ENCODE measurements at places on chromosomes 13 and 19.
A peak's percentile ranks its signal among the peaks of the same experiment; 100 is the strongest.

DNA sequence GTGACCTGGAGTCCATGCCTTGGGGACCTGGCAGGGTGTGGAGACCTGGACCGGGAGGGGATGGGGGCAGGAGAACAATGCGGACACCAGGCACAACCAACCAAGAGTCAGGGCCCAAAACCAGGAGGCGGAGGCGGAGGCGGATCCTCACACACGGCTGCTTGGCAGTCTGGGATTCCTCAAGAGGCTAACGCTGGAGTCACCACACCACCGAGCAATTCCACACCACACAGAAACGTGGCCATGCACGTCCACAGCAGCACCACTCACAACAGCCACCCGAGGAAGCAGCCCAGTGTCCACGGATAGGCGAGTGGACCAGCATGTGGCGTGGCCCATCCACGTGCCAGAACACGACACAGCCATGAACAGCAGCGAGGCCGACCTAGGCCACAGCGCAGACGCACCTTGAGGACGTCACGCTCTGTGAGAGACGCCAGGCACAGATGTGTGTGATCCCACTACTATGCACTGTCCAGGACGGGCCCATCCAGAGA lies 17.7 kb downstream of the SBNO2 start:
- DNase-seq = no peak

DNA sequence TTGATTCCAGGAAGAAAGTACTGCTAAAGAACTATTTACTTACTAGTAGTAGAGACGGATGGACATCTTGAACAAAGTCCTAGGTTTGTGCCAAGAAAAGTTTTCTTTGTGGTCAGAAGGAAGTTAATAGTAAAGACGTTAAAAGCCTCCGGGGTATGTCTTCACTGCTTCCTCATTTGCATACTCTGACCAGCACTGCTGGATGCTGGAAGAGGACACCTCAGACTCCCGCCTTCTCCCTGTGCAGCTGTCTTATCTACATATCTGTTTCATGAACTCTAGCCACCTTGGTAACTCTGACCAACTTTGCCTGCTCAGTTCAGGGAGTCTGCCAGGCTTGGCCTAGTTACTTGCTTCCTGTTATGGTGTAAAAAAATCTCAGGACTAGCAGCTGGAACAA lies 1109.1 kb upstream of the MIR17HG start:
- no peak for DNase-seq

DNA sequence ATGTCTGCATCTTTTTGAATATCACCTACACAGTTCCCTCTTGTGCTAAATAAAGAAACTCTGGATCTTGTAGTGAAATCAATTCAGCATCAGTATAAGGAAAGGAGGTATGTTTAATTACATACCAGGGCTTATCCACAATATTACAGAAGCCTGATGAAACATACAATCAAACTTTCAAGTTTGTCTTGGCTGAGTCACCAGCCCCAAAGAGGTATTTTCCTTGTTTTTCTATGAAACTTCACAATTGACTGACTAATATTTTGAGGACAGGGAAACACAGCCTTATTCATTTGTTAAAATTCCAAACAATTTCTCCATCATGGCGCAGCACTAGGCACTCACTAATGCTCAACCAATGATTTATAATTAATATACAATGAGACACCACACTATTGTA lies 952.4 kb downstream of the PCDH17 start:
- DNase-seq = no peak

DNA sequence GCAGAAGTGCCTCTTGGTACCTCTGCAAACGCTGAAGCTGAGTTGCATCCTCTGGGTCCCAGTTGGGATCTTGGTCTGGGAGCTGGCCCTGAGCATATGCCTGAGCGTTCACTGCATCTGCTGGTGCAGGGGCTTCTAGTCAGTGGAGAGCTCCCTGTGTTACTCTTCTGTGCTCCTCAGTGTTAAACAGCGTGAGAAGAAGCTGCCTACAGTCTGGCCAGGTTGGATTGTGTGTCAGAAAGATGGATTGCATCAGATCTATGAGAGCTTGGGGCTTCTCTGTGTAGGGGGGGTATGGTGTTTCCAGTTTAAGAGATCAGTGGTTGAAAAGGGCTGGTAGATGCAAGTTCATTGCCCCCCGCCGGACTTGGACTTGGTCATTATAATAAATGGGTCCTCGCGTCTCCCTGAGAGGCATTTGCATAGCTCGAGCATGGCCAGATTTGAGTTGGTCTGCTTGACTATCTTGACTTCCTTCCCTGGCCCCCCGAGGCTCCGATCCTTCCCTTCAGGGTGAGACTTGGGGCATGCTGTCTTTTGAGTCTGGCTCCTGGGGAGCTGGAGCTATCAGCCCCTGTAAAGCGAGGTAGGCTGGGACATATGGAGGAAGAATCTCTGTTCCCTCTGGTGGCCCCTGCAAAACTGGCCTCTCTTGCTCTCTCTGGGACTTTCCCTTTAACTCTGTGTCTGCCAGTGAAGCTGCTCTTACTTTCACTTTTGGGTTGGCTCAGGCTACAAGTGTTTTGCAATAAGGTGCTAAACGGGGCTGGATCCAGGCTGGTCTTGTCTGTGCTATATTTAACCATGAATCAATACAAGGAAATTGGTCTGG lies 52.9 kb downstream of the OR10H4 start:
- DNase-seq = peak; percentile 54

DNA sequence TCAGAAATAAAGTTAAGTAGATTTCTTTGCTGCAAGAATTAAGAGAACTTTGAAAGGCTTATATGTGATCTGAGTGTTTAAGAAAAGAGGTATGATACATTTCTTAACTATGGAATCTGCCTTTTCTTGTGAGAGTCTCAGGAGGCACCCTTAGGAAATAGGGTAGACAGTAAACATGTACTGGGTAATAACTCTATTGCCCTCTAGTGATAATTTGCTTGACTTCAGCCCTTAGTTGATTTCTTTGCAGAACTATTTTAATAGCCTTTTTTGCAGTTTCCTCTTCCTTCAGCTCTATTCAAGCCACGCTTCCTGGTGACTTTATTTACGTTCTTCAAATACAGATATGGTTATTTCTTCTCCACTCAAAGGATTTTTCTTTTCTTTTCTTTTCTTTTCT lies 37.0 kb upstream of the CCNA1 start:
- DNase-seq = no peak

All from CD4-positive, alpha-beta T cell treated with Interleukin-15 for 4 hours (primary cell).